ENCODE measurements at places on chromosomes 7 and 10.

- DNase-seq = no peak
Observed at GRCh38 chr10:101993221-101993620, 62.8 kb downstream of the ARMH3 start.

DNA sequence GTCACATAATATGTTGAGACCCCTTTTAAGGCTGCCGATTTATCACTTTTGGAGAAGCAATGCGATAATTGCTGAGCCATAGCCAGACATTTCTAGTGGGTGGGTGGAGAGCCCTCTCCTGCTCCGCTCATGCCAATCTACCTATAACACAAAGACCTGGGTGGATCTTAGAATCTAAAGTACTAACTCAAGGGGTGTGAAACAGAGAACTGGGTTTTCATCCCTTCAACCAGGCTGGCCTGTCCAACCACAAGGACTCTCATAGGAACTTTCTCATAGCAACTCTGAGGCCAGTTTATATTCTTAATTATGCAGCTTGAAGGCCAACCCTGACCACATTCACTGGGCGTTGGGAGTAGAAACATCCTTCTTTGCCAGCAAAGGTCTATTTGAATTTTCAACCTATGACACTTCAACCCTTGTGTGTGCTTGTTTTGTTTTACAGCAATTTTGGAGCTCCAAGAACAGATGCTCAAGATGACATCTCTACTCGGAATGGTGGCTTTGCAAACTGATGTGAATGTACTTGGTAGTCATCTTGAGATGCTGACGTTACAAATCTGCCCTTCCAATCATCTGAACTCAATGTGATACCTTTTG is 1198.2 kb upstream of the AUTS2 start:
- no peak for DNase-seq

GRCh38 chr7:55441774-55442522 is 76.8 kb downstream of the LANCL2 start:
- DNase-seq = no peak

- DNase-seq = no peak
Observed at GRCh38 chr10:32795598-32796183, 162.3 kb downstream of the ITGB1 start.

DNA sequence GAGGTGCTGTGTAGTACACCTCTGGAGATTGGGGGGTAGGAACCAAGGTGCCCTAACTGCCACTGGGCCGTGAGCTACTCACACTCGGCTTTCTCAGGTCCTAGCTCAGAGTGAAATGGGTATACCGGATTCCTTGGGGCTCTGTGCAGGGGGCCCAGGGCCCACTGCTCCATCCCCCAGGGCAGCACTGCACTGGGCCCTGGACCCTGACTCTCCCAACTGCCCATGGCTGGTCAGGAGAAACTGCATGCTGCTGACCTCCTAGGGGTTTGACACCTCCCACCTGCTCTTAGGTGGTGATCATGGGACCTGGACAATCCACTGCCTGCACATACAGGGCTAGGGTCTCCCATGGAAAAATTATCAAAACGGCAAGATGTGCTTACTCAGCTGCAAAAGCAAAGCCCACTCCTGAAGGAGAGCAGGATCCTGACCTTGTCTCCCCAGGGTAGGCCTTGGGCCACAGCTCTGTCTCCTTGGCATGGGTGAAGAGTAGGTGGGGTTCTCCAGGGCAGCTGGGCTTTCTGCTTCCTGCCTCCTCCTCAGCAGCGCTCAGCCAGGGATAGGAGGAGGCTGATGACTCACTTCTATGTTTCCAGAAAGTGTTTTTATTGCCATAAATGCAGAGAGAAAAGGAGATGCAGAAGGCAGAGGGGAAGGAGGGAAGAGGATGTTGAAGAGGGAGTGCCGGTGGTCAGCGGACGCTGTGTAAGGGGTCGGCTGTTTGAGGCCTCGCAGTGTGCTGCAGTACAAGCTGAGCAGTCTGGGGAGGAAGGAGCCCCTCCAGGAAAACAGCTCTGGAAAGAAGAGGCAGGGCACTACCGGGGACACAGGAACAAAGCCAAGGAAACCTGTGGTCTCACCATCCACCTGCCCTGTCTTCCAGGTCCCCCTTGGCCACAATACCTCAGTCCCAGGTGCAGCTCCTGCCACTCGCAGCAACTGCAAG is 107.8 kb downstream of the ARHGAP22 start:
- DNase-seq = no peak

DNA sequence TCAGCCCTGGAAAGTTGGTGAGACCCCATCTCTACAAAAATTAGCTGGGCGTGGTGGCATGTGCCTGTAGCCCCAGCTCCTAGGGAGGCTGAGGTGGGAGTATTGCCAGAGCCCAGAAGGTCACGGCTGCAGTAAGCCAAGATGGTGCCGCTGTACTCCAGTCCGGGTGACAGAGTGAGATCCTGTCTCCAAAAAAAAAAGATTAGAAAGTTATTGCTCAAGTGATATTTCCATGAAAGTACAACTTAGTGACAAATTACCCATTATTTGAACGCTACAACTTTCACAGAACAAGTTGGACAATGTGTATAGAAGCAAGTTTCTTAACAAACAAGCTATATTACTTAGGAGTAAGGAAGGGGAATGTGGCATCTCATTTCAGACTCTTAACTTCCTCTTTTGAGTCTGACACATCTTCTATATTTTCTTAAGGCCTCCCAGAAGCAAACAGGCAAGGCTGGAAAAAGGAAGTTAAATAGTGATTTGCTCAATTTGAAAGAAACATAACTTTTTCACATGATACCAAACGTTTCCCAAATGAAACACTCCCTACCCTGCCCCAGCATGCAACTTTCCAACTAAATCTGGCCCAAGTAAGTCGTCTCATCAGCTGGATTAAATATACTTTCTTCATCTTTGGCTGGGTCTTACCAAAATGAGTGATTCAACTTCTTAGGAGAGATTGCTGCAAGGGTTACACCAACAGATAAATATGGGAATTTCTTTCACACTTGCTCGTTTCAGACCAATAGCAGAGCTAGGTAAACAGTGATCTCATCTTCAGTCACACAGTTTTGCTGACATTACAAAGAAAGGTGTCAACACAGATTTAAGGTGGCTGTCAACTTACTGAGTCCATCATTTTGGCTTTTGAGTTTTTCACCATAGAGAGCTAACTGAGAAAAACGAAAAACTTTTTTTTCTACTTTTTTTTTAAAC is 66.3 kb upstream of the KLF6 start:
- no peak for DNase-seq

GRCh38 chr7:106462365-106462859 is 177.6 kb upstream of the NAMPT start:
- no peak for DNase-seq

- no peak for DNase-seq
Observed at GRCh38 chr7:20409961-20410360, 79.3 kb downstream of the ITGB8 start.

Measured in H1 (cell line).